EL (cell line): ENCODE measurements at places on chromosomes 3 and 15.

- no peak for DNase-seq
Observed at GRCh38 chr3:142159083-142159740, 9.9 kb upstream of the TFDP2 start.

DNA sequence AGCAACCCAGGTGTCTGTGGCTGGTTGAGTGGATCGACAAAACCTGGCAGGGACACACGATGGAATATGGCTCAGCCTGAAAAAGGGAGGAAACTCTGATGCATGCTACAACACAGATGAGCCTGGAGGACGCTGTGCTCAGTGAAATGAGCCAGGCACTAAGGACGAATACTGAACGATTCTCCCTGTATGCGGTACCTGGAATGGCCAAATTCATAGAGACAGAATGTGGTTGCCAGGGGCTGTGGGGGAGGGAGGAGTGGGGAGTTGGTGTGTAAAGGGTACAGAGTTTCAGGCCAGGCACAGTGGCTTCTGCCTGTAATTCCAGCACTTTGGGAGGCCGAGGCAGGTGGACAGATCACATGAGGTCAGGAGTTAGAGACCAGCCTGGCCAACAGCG is 35.1 kb downstream of the PCSK6 start:
- no peak for DNase-seq

DNA sequence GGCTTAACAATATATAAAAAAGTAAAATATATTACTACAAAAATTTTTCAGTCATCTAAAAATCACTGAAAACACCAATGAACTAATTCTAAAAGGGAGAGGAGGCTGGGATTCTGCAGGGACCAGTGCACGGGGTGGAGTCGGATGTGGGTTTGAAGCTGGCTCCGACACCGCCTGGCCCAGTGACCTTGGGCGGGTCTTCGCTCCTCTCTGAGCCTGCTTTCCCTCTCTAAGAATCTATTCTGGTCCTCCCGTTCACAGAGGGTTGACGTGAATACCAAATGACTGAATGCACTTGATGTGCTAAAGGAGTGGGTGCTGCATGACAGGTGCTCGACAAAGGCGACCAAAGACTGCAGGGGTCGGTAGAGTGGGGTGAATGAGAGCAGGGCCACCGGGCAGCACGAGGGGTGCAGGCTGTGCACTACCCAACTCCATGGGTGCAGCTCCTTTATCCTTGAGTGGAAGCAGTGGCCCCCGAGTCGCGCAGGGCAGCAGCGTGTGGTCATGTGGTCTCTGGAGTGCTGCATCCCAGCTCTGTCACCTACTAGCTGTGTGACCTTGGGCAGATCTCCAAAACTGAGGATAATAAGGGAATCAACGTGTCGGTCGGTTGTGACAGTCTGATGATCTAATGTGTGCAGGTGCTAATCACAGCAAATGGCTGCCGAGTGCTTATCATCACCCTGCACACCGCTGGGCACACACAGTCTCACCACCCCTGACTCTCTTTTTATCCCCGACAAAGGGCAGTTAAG is 8.6 kb upstream of the IQSEC1 start:
- DNase-seq, result no peak

GRCh38 chr3:37198547-37198946 is 24.2 kb upstream of the LRRFIP2 start:
- DNase-seq, result no peak
